Gastrocnemius medialis (tissue), 4 donors: ENCODE measurements at places on chromosomes 6 and 20. TPM values are rescaled to one million over a fixed set of nuclear protein-coding genes. Genes with fewer than 3 reads are reported as not detected.

PTPRT gene
- total RNA-seq = not detected

- peak within 1 kb of the TSS; percentile 96 for H3K4me3 ChIP-seq
- H3K27ac ChIP-seq = peak within 1 kb of the TSS; percentile 98
- H3K36me3 ChIP-seq = peaks cover 5% of the 10 kb centered on the region
Observed at GRCh38 chr20:407953-408842, at the start of gene RBCK1. Gene RBCK1, plus strand, starts transcription at chr20:408299. Its CDS starts 459 bp downstream, at chr20:408758.

- H3K27me3 ChIP-seq = peaks cover 51% of the 10 kb centered on the region
- no peaks in the 10 kb centered on the region for H3K36me3 ChIP-seq
- H3K4me3 ChIP-seq = no peak overlapping the region
- no peaks in the 10 kb centered on the region for H3K4me1 ChIP-seq
Observed at GRCh38 chr20:18055261-18055660, 2.5 kb downstream of the OVOL2 start.

- H3K4me1 ChIP-seq = no peaks in the 10 kb centered on the region
- no peak overlapping the region for H3K27ac ChIP-seq
- peaks cover 3% of the 10 kb centered on the region for H3K27me3 ChIP-seq
- H3K4me3 ChIP-seq = no peak overlapping the region
- no peaks in the 10 kb centered on the region for H3K36me3 ChIP-seq
- no peak for DNase-seq
Observed at GRCh38 chr6:106927531-106928398, 46.8 kb downstream of the CD24 start.

GRCh38 chr6:149437212-149437611 is 37.1 kb downstream of the SUMO4 start:
- H3K27ac ChIP-seq = no peak overlapping the region
- no peak overlapping the region for H3K4me3 ChIP-seq
- H3K27me3 ChIP-seq = no peaks in the 10 kb centered on the region
- H3K36me3 ChIP-seq = no peaks in the 10 kb centered on the region

GRCh38 chr20:48302149-48302548 is 516.9 kb upstream of the SULF2 start:
- H3K36me3 ChIP-seq = no peaks in the 10 kb centered on the region
- no peaks in the 10 kb centered on the region for H3K4me1 ChIP-seq
- no peak for DNase-seq
- H3K27me3 ChIP-seq = no peaks in the 10 kb centered on the region
- H3K27ac ChIP-seq = no peak overlapping the region

SRSF12 gene
- total RNA-seq = 0.33 TPM

CTCFL gene
- total RNA-seq = not detected

- DNase-seq = no peak
- H3K4me1 ChIP-seq = no peaks in the 10 kb centered on the region
- no peak overlapping the region for H3K4me3 ChIP-seq
Observed at GRCh38 chr6:92354270-92354829, 1065.0 kb downstream of the EPHA7 start.

BNIP5 gene
- not detected for total RNA-seq

- H3K4me3 ChIP-seq = no peak overlapping the region
- no peaks in the 10 kb centered on the region for H3K27me3 ChIP-seq
- no peaks in the 10 kb centered on the region for H3K36me3 ChIP-seq
- H3K27ac ChIP-seq = no peak overlapping the region
- DNase-seq = no peak
Observed at GRCh38 chr6:106072501-106073090, 13.5 kb upstream of the PRDM1 start.

PROKR2 gene
- not detected for total RNA-seq

DNA sequence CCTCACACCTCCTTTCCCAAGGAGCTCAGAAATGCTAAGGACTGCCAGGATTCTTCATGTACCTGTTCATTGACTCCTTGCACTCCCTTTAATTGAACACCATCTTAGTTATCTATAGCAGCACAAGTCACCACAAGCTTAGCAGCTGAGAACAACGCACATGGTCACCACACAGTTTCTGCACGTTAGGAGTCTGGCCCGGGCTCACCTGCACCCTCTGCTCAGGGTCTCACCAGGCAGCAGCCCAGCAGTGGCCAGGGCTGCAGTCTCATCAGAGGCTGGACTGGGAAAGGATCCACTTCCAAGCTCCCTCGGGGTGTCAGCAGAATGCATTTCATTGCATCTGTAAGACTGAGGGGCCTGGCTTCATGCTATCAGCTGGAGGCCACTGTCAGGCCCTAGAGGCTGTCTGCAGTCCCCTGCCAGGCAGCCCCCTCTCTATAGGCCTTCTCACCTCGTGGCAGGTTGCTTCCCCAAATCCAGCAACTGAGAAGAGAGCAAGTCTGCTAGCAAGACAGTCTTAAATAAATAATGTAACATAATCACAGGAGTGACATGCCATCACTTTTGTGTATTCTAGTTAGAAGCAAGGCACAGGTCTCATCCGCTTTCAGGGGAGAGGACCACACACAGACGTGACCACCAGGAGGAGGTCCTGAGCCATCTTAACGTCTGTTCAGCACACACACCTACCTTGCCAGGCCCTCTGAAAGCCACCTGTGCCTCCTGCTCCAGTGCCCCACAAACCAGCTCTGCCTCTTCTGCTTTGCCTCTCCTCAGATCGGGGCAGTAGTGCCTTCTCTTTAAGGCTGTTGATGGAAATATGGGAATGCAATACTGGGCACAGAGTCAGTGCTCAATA is 165.2 kb upstream of the CST7 start:
- H3K4me3 ChIP-seq = no peak overlapping the region
- H3K27ac ChIP-seq = no peak overlapping the region
- DNase-seq = no peak
- no peaks in the 10 kb centered on the region for H3K4me1 ChIP-seq
- no peaks in the 10 kb centered on the region for H3K36me3 ChIP-seq
- peaks cover 6% of the 10 kb centered on the region for H3K27me3 ChIP-seq

- H3K27me3 ChIP-seq = no peaks in the 10 kb centered on the region
- H3K27ac ChIP-seq = peak overlapping the region; percentile 63
- H3K4me1 ChIP-seq = peaks cover 12% of the 10 kb centered on the region
- no peaks in the 10 kb centered on the region for H3K36me3 ChIP-seq
Observed at GRCh38 chr6:136067731-136068341, 182.3 kb downstream of the MTFR2 start.

DNA sequence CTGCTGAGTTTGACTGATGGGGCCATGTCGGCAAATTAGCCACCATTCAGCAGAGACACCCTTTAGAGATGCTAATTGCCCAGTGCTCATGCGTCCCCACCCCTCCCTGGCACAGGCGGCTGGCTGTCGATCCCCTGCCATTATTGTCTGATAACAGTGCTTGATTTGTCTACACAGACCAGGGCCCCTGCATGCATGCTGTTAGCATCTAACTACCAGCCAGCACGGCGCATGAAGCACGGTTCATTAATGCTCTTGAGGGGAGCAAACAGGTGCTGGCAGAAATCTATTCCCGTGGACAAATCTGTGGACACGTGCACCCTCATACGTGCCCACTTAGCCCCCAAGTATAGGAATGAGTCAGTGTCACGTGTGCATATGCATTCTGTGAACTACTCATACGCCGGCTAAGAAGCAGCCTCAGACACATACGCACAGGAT is 32.2 kb downstream of the KCNB1 start:
- H3K36me3 ChIP-seq = no peaks in the 10 kb centered on the region
- DNase-seq = no peak

DNA sequence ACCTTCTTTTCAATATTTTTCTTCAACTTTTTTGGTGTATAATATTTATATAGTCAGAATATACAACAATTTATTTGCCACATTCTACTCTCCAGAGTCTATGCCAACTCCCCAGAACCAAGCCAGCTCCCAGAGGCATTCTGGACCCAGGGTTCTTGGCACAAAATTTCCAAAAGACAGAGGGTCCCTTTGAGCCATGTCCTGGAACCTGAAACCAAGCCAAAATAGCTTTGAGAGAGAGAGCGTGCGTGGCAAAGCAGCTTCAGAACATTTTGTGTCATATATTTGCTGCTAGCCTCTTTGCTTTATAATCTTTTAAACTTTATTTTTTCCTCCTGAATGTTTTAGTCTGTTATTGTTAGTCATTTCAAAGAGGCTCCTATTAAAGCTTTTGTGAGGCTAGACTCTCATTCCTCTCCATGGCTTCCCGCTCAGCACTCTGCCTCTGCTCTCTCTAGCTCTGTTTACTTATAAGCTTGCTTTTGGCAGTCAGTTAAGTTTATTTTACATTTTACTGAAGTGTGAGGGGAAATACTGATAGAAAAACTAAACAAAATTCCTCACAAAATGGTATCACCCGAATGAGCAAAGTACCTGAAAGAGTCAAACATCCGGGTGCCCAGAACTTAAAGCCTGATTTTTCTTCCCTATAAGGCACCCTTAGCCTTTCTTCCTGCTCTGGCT is 605.1 kb upstream of the ID4 start:
- no peaks in the 10 kb centered on the region for H3K36me3 ChIP-seq
- no peaks in the 10 kb centered on the region for H3K27me3 ChIP-seq
- no peak overlapping the region for H3K4me3 ChIP-seq
- no peaks in the 10 kb centered on the region for H3K4me1 ChIP-seq
- no peak overlapping the region for H3K27ac ChIP-seq
- DNase-seq = no peak

DNA sequence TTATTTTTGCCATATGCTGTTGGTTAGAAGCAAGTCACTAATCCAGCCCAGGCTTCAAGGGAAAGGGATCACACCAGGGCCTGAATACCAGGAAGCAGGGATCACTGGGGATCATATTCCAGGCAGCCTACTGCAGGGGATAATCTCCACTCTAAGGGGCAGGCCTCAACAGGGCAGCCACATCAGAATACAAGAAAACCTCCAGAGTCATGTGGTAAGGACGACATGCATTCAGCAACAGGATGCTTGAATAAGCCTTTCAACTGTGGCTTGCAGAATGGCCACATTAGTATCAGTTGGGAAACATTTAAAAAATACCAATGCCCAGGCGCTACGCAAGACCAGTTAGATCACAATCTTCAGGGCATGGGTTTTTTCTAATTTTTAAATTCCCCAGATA is 109.1 kb downstream of the LY86 start:
- no peaks in the 10 kb centered on the region for H3K27me3 ChIP-seq
- H3K36me3 ChIP-seq = no peaks in the 10 kb centered on the region
- H3K4me1 ChIP-seq = peaks cover 21% of the 10 kb centered on the region
- H3K4me3 ChIP-seq = no peak overlapping the region
- DNase-seq = no peak

EPM2A gene
- total RNA-seq = 51.9 TPM

DNA sequence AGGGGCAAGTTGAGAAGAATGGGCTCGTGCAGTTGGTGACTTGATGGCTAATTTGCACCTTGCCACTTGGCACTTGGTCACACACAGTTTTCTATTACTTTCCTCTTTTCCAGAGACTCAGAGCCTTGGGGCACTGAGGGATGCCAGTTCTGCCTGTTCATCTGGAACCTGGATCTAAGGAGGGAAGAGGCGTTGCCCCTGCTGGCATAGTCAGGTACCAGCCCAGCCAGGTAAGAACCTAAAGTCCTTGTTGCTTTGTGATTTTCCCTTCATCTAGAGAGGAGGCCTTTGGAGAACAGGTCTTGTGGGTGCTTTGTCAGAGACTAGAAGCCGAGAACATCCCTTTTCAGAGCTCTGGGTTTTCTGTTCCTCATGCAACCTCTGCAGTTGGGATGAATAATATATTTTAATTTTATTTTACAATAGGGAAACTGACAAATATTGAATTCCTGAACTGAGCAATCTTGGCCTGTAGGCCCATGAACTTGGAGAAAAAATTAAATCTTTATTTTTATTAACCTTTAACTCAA is 11.4 kb downstream of the SYTL3 start:
- DNase-seq = no peak
- H3K27ac ChIP-seq = no peak overlapping the region
- no peak overlapping the region for H3K4me3 ChIP-seq
- peaks cover 28% of the 10 kb centered on the region for H3K4me1 ChIP-seq
- no peaks in the 10 kb centered on the region for H3K27me3 ChIP-seq

- DNase-seq = no peak
- no peak overlapping the region for H3K4me3 ChIP-seq
- H3K27ac ChIP-seq = no peak overlapping the region
Observed at GRCh38 chr6:53233309-53233708, 84.7 kb upstream of the GCM1 start.
